ENCODE measurements at places on chromosomes 5 and 9.

DNA sequence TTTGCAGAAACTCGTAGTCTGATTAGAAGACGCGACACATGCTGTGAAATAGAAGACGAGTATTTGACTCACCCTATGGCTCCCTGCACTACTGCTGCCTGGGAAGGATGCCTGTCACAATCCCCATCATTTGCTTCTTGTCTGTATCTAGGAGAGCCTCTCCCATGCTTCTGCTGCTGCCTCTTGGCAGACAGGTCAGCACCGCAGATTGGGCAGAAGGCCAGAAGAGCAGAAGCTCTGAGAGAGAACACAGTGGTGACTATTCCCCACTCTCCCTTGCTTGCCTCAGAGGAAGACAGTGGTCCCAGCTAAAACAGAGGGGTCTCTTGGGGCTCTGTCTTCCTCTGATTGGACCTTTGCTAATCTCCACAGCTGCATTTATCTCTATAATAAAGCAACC is 84.0 kb upstream of the SMIM32 start:
- no peak for DNase-seq

- DNase-seq: no peak
Measured at GRCh38 chr5:149288436-149288835, 16.8 kb downstream of the AFAP1L1 start.

DNA sequence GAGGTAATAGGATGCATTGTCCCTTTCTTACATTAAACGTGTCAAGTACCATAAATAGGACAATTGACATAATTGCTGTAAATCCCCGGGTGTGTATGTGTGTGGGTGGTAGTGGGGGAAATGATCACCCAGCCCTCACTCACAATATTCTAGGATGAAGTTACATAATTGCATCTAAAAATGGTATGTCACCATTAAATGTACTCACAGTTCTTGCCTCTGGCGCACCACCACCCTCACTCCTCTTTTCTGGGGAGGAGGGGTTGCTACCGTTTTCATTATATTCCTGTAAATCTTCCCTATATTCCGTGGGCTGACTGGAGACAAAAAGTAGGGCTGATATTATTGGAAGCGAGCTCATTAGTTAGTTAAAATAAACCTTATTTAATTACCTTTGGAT is 563.8 kb downstream of the TLR4 start:
- no peak for DNase-seq

DNA sequence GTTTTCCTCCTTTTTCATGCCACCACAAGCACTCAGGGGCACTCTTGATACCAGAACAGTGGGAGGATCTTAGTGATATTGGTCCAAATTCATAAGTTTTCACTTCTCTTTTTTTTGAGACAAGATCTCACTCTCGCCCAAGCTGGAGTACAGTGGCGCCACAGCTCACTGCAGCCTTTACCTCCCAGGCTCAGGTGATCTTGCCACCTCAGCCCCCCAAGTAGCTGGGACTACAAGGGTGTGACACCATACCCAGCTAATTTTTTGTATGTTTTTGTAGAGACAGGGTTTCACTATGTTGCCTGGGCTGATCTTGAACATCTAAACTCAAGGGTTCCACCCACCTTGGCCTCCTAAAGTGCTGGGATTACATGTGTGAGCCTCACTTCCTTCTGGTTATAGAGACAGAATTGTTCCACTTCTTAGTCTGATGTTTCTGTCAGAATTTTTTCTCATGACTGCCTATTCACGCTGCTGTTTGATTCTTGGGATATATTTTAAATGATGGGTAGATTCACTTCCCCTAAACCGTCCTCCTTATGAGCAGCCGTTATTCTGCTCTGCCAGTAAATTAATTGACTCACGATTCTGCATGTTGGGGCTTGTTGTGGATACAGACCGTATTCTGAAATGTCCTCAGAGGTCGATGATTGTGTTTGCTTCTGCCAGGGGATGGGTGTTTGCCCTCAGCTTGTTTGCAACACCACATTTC is 30.8 kb downstream of the MTAP start:
- DNase-seq: no peak

DNA sequence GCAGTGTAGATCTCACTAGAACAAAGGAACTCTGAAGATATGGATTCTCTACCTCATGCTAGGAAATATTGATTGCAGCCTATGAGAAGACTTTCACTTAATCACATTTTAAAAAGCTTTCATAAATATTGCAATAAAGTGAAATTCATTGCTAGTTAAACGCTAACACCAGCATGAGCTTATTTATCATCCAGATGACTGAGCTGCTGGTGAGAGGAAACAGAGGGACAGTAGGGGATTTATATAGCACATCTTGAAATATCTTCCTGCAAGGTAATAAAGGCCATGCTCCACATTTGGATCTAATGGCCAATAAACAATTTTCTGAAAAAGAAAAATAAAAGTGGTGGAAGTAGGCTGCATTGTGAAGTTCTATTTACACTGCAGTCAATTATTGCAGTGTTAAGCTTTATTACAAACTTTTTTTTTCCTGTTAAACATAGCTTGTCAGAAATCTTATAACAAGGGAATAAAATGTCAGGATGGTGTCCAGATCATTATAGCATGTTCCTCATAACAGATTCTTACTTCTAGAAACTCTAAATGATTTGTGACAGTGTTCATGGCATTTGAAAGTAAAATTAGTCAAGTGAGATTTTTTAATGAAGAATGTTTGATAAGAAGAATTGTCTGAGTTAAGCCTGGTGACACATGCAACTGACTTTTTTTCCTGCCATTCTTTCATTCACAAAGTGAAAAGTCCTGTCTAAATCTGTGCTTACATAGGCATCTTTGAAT is 342.6 kb downstream of the DMAC1 start:
- DNase-seq: no peak

DNA sequence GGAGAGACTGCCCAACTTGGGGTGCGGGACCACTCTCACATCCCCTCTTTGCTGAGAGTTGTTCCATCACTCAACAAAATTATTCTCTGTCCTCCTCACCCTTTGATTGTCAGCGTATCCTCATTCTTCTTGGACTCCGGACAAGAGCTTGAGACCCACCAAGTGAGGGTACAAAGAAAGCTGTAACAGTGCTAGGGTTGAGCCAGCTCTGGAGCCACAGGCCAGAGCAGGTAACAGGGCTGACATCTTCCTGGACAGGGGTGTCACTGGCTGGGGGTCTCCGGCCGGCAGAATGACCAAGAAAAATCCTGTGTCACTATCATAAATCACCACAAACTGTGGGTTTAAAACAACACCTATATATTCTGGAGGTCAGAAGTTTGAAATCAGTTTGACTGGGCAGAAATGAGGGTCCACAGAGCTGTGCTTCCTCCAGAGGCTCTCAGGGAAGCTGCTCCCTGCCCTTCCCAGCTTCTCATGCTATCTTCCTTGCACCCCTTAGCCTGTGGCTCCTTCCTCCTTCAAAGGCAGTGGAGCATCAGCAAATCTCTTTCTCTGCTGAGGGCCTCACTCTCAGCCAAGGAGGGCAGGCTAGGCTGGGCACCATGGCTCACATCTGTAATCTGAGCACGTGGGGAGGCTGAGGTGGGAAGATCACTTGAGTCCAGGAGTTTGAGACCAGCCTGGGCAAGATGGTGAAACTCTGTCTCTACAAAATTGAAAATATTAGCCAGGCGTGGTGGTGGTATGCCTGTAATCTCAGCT is 4.1 kb upstream of the BBLN start:
- DNase-seq: no peak

DNA sequence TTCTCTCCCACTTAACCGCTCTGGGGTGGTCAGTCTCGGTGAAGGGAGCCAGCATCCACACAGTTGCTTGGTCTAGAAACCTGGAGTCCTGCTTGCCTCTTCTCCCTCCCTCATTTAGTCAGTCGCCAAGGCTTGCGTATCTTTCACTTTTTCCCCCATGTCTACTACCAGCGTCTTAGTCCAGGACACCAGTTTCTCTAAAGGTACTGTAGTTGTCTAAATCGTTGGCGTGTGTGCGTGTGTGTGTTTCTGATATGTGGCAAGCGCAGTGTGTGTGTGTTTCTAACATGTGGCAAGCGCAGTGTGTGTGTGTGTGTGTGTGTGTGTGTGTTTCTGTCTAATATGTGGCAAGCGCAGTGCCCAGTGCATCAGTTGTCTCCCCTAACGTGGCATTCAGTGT is 641 bp downstream of the ATP6V1G1 start:
- DNase-seq: no peak

DNA sequence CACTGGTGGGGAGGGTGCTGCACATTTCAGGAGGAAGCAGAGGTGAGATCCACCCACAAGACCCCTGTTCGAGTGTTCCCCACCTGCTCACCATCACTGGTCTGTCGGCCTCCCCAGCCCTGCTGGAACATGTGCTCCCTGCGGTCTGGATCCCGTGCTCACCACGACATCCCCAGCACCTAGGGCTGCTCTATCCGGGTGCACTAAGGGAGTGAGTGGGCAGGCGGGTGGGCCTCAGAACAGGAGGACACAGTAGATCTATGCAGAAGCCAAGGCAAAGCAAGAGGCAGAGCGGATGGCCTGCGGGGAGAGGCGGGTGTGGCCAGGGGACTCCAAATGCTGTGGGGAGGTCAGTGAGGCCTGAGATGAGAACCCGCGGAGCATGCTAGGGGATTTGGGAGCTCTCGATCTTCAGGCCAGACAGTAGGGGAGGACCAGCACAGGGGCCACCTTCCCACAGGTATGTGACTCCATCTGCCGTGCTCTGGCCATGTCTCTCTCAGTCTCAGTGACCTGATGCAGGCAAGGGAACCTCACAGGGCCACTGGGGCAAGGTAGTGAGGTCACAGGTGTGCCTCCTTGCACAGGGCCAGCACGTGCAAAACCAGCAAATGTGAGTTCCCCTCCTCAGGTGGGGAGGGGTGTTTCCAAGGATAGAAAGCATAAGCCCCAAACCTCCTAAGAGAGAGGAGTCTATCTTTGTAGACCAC is 134.2 kb downstream of the ZNF354C start:
- no peak for DNase-seq

DNA sequence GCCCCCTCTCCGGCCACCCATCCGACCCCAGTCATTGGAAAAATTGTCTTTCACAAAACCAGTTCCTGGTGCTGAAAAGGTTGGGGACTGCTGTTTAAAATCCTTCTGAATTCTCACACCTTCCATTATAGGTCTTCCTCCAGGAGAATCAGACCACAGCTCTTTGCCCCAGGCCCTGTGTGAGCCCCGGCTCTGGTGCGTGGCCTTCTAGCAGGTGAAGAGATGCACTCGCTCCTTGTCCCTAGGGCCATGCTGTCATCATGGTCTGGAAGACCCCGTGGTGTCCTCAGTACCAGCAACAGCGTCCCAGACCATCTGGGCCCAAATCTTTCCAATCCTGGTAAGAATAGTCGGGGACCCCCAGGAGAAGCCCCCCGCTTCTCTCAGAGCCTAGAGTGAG is 95.2 kb downstream of the DAP start:
- no peak for DNase-seq

GRCh38 chr9:134066526-134066912 is 1.3 kb downstream of the BRD3 start:
- no peak for DNase-seq
